Large intestine (tissue), 12 donors: ENCODE measurements at places on chromosomes 6 and 20. TPM values are rescaled to one million over a fixed set of nuclear protein-coding genes. Genes with fewer than 3 reads are reported as not detected.

The RIPPLY2 gene
- 0.88 TPM for polyA plus RNA-seq

The TMEM170B gene
- 4.7 TPM for polyA plus RNA-seq

The PRSS35 gene
- polyA plus RNA-seq, result 9.0 TPM

The ZBP1 gene
- 0.40 TPM for polyA plus RNA-seq

The IL17A gene
- polyA plus RNA-seq, result 0.78 TPM

The ARMC2 gene
- 4.7 TPM for polyA plus RNA-seq

The C6orf120 gene
- polyA plus RNA-seq, result 32.4 TPM

The ARG1 gene
- polyA plus RNA-seq, result 0.72 TPM

The KIF25 gene
- 0.82 TPM for polyA plus RNA-seq

The OPN5 gene
- polyA plus RNA-seq, result 0.06 TPM

The FGD2 gene
- polyA plus RNA-seq, result 15.5 TPM

The PCMTD2 gene
- 83.8 TPM for polyA plus RNA-seq

The ECT2L gene
- 0.13 TPM for polyA plus RNA-seq

The PCK1 gene
- polyA plus RNA-seq, result 13.3 TPM

The SGK2 gene
- 21.9 TPM for polyA plus RNA-seq

The RBL1 gene
- 6.0 TPM for polyA plus RNA-seq

The BLOC1S5 gene
- 14.2 TPM for polyA plus RNA-seq

The TCP11 gene
- 0.09 TPM for polyA plus RNA-seq

The NRSN2 gene
- 21.3 TPM for polyA plus RNA-seq

The MYB gene
- polyA plus RNA-seq, result 12.1 TPM

The PFDN4 gene
- polyA plus RNA-seq, result 42.2 TPM

The BTNL2 gene
- polyA plus RNA-seq, result 0.18 TPM

The SAMD3 gene
- 3.6 TPM for polyA plus RNA-seq

The COL21A1 gene
- polyA plus RNA-seq, result 9.9 TPM

The SAPCD1 gene
- 15.0 TPM for polyA plus RNA-seq

The FAM83C gene
- polyA plus RNA-seq, result 0.01 TPM

The SLCO4A1 gene
- polyA plus RNA-seq, result 1.4 TPM

The CTAGE9 gene
- polyA plus RNA-seq, result 0.73 TPM

The IPCEF1 gene
- 2.2 TPM for polyA plus RNA-seq

The ADRM1 gene
- polyA plus RNA-seq, result 50.4 TPM

The RBBP8NL gene
- 9.6 TPM for polyA plus RNA-seq

The DBNDD2 gene
- polyA plus RNA-seq, result 36.1 TPM

The WRNIP1 gene
- polyA plus RNA-seq, result 40.4 TPM

The ADGRF1 gene
- polyA plus RNA-seq, result 1.2 TPM

The VSX1 gene
- polyA plus RNA-seq, result 0.03 TPM

The MROH8 gene
- polyA plus RNA-seq, result 3.6 TPM

The OR2H2 gene
- 0.03 TPM for polyA plus RNA-seq

The B3GALT4 gene
- polyA plus RNA-seq, result 5.7 TPM

The CPXM1 gene
- 28.6 TPM for polyA plus RNA-seq

The ZC3H12D gene
- polyA plus RNA-seq, result 3.5 TPM

The TOP1 gene
- polyA plus RNA-seq, result 79.5 TPM

The SH3BGRL2 gene
- 42.7 TPM for polyA plus RNA-seq

The TRIM27 gene
- polyA plus RNA-seq, result 72.9 TPM

The ADGRF5 gene
- polyA plus RNA-seq, result 8.3 TPM
